ENCODE measurements at places on chromosomes 16 and 17.

GRCh38 chr17:11795906-11796305, 197.6 kb downstream of the DNAH9 start:
- DNase-seq, result no peak

DNA sequence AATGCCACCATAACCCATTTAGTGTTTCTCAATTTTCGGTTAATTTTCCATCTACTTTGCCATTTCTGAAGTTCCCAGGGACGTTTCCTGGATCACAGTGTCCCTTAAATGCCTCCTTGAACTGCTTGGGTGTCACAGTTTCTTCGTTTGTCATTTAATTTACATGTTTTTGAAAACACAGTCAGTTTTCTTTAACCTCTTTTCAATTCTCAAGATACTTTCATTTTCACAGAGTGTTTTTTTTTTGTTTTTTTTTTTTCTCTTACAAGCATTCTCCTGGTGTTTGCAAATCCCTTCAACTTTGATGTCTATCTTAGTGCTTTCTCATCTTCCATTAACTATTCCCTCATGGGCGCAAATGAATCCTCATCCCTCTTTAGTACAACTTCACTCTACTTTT, 283.7 kb downstream of the GRIN2A start:
- no peak for DNase-seq

- DNase-seq, result no peak
Observed at GRCh38 chr17:19409066-19409465, 2.0 kb upstream of the RNF112 start.

DNA sequence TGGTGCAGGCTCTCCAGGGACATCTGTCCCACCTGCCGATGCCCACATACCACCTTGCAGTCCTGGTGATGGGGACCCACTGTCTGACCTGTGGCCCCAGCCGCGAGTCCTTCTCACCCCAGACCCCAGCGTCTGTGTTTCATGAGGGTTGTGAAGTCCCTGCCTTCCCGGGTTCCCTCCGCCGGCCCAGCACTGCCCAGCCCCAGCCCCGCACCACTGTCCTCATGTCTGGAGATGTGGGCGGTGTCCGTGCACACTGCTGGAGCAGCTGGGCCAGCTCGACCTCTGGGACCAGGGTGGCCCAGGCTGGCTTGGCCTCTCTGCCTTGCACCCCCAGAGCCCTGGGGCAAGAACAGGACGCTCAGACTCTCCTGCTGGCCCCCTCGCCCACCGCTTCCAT, 199.5 kb upstream of the CIBAR2 start:
- DNase-seq, result no peak

- no peak for DNase-seq
Observed at GRCh38 chr17:6660805-6661463, 9.4 kb downstream of the C17orf100 start.

DNA sequence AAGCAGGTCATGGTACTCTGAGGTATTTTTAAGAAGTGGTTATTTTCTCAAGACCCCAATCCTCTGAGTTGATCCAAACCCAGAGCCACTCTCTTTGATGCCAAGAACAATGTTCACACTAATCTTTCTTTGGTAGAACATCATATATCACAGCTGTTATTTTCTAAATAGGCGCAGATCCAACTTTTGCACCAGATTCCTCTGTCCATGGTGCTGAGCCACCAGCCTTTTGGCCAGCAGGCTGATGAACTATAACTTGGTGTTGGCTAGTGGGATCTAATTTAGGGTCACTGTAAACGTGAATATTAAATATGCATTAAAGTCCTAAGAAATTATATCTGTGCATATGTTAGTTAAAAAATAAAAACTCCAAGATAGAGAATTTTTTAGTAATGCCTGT, 7.0 kb upstream of the ZKSCAN2 start:
- no peak for DNase-seq

DNA sequence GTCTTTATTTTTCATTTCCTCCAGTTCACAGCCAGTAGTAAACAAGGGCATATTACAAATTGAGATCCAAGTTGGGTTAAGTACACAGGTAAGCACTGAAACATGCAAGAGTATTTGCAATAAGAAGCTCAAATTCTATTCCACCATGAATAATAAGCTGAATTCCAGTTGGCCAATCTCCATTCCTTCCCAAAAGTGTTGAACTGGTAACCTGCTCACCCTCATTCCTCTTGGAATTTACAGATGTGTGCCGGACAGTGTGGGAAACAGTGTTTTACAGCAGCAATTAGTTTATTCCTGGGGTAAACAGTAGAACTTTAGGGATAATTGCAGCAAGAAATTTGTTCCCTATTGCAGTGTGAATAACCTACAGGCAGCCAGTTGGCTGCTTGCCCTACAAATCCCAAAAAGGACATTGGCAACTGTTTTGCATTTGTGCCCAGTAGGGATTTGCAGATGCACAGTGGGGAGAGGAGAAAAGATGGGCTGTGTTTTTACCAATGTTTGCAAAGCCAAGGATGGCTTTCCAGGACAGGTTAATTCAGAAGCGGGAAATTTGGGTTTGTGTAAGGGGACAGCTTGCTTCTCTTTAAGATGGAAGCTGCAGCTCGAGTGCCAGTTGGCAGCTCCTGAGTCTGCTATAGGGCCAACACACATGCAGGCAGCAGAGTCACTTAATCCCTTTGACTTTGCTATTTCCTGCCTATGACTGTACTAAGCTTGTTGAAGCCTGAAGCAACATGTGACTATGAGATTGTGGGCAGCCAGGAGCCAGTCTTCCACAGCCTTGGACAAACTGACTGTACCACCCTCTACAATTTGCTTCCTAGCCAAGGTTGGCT, 318.9 kb downstream of the MAP2K6 start:
- no peak for DNase-seq

GRCh38 chr16:83972256-83973008, 4.4 kb downstream of the NECAB2 start:
- no peak for DNase-seq

DNA sequence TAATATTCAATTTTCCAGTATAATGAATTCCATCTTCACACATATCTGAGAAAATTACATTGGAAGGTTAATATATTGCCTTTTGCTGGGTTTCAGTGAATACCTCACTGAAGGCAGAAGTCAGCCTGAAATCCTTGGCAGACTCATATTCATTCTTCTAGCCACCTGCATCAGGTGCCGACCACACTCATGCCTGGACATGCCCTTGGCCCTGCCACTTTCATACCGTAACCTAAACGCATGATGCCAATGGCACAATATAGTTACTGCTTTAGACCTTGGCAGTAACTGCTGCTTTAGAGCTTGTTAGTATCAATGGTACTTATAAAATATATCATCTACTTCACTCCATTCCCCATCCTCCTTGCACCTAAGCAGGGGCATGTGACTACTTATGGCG, 817.6 kb upstream of the CDH8 start:
- DNase-seq, result no peak

DNA sequence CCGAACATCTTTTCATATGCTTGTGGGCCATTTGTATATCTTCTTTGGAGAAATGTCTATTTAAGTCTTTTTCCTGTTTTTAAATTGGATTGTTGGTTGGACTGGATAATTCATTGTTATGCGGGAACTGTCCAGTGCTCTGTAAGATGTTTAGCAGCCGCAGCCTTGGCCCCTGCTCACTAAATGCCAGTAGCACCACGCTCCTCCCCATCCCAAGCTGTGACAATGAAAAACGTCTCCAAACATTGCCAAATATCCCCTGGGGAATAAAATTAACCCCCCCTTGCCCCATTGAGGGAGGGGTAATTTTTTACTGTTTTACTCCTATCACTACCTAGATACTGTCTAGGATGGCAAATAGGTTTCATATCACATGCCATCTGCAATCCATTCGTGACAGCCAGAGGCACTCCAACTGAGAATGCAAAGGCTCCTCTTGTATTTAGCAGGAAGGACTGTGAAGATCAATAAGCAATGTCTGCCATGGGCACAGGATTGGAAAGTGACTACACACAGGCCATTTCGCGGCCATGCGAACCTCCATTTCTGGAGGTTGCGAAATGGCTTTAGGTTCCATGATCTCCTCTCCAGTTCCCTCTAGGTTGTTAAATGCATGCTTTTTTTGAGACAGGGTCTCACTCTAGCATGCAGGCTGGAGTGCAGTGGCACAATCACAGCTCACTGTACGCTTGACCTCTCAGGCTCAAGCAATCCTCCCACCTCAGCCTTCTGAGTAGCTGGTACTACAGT, 9.3 kb downstream of the PLXDC1 start:
- no peak for DNase-seq

DNA sequence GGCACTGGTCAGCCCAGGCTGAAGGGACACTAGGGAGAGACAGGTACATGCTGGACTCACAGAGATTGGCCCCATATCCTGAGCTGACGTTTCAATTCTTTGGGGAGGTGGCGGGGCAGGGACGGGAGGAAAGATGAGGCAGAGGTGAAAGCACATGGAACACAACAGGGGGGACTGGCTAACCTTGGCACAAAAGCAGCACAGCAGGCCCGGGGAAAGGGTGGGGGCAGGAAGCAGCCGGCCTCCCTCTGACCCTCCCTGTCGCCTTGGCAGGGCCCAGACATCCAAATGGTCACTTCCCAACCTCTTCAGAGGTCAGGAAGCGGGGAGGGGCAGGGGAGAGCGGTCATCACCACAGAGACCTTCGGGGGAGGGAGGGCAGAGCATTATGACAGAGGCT, 6.6 kb downstream of the VAT1 start:
- no peak for DNase-seq

DNA sequence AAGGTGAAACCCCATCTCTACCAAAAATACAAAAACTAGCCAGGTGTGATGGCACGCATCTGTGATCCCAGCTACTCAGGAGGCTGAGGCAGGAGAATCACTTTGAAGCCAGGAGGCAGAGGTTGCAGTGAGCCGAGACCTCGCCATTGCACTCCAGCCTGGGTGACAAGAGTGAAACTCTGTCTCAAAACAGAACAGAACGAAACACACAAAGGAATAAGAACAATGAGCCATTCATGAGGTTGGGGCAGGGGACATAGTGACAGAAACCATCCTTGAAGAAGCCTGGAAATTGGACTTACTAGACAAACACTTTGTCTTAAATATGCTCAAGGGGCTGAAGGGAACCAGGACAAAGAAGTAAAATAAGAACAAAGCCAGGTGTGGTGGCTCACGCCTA, 39.4 kb downstream of the WDR45B start:
- DNase-seq, result no peak

- no peak for DNase-seq
Observed at GRCh38 chr16:22272870-22273650, 24.1 kb upstream of the POLR3E start.

GRCh38 chr16:65113441-65113840, 8.4 kb downstream of the CDH11 start:
- DNase-seq, result no peak

DNA sequence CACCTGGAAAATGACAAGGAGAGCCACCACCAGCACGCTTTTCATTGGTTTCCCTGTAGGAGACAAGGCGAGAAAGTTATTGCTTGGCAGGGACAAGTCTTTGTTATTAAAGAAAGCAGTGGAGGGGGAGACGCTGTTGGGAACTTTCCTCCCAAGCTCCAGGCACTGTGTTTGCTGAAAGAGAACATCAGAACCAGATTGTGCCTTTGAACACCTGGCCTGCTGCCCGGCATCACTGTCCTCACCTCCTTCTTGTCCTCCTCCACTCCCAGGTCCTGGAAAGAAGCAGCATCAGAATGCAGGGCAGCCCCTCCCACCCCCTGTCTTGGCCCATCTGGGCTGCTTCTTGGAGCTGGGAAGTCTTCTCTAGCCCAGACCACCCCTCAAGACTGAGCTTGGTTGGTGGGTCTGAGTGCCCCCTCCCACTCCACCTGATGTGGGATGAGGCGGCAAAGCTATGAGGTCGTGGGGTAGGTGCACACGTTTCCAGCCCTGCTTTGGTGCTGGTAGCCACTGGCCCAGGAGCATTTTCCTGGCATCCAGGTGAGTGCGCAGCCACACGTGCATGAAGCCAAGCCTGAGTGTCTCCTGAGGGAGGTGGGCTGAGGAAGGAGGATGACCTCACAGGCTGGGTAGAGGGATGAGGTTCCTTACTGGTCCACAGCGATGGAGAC, 6.2 kb downstream of the CCR7 start:
- no peak for DNase-seq

DNA sequence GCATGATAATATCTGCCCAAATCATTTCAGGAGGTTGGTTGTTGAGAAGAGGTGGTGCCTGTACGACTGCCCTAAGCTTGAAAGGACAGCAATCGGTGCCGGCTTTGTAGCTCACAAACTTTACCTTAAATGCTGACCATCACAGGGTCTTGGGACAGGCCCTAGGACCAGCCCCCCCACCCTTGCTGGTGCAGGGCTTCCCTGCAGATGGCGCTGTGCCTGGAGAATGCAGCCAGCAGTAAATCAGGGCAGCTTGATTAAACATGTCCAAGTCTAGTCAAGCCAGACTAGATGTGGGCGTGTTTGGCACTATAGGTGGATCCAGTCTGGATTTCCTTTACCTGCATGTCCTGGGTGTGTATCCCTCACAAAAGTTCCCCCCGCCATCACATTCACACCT, 135.5 kb upstream of the CRHR1 start:
- no peak for DNase-seq

- DNase-seq, result no peak
Observed at GRCh38 chr16:70378869-70379493, 32.3 kb downstream of the DDX19A start.

GRCh38 chr16:12225806-12226465, 249.4 kb downstream of the SNX29 start:
- no peak for DNase-seq

GRCh38 chr16:31143694-31144148, 6.1 kb downstream of the PRSS36 start:
- no peak for DNase-seq

- DNase-seq, result no peak
Observed at GRCh38 chr17:79438546-79439334, 172.1 kb downstream of the RBFOX3 start.
